ENCODE measurements at places on chromosomes 2 and 18.

- DNase-seq = no peak
Observed at GRCh38 chr2:241814393-241814642, 5.3 kb downstream of the NEU4 start.

DNA sequence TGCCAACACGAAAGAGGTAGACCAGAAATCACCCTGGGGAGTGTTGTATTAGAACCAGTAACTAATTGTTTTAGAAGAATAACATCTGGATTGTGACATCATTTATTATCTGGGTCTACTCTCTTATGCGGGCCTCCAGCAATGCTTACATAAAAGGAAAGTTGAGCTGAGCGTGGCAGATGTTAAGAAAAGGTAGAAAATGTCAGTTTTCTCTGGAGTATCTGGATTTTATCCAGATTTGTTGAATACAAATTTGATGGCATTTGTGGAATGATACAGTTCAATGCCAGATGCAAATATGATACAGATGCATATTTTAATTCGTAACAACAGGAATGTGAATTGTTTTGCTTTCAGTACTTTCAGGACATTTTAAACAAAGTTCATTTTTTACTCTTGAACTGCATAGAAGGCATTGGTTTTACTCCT is 90.3 kb downstream of the PRPF40A start:
- DNase-seq = no peak

- no peak for DNase-seq
Observed at GRCh38 chr2:44351676-44352075, 9.6 kb downstream of the PREPL start.

- no peak for DNase-seq
Observed at GRCh38 chr2:85524336-85524908, 14.5 kb upstream of the MAT2A start.

DNA sequence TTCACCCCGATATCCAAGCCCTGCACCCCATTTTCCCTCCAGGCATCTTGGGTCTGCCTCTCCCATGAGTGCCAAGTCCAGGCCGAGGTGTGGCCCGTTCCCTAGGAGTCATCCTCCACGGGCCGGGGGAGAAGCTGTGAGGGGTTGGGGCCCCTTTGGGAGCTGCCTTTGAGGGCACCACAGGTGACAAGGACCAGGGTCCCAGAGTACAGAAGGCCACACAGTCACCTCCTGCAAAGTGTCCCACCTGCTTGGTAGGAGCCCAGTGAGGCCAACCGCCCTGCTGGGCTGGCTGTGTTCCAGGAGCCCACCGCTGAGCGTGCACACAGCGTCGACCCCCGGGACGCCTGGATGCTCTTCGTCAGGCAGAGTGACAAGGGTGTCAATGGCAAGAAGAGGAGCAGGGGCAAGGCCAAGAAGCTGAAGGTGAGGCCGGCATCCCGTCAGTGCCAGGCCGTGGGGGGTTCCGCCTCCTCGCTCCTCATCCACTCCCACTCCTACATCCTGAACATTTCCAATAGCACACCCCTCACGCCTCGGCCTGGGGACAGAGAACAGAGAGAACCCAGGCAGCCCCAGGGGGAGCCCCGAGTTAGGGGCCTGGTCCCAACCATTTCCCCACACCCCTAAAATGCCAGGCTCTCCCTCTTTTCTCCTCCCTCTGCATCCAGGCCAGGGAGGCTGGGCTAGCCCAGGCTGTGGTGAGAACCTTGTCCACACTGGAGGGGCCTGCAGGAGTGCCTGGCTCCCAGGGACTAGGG is 2.7 kb downstream of the ERFE start:
- no peak for DNase-seq

DNA sequence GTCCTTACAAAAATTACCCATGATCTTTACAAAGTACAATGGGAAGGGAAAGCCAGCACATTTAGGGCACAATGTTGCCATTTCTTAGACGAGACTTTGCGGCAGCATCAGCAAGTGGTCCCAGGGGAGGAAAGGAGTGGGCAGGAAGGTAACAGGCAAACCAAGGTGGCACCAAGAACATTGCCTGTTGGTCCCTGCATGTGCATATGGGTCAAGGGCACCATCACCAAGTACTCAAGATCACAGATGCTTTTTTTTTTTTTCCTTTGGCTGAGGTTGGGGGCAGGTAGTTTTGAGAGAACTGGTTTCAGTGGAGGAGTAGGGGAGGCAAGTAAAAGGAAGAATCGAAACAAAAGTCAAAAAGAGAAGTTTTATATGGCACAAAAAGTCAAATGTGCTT is 752 bp upstream of the CYTIP start:
- no peak for DNase-seq

DNA sequence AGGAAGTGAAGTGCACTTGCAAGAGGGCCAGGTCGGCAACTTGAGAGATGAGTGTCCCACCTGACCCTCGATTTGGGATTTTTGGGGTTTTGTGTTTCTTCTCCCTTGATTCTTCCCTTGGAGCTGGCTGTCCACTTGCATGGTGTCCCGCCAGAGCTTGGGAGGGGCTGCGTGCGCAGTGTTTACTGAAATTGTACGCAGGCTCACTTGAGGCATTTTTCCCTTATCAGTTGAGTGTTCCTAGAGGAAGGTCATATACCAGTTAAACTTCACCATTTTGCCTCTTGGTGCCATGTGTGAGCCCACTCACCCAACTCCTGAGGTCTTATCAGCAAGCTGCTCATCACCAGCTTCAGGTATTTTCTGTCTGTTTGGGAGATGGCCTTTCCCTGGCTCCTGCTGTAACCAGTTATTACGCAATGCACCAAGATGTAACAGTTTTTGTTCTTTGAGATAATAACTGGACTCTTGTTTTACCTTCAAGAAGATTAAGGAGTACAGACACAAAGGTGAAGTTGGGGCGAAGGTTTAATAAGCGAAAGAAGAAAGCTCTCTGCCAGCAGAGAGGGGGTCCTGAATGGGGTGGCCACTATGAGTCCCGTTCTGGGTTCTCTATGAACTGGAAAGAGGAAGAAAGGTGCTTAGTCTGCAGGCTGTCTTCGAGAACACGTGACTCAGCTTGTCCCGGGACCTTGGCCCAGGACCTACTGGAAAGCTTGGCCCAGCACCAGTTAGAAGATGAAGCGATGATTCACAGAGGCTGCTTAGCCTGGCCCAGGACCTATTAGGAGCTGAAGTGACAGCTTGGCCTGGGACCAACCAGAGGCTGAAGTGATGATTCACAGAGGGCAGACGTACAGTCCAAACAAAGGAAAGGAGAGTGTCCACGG is 21.5 kb upstream of the TXNL4A start:
- DNase-seq = no peak

DNA sequence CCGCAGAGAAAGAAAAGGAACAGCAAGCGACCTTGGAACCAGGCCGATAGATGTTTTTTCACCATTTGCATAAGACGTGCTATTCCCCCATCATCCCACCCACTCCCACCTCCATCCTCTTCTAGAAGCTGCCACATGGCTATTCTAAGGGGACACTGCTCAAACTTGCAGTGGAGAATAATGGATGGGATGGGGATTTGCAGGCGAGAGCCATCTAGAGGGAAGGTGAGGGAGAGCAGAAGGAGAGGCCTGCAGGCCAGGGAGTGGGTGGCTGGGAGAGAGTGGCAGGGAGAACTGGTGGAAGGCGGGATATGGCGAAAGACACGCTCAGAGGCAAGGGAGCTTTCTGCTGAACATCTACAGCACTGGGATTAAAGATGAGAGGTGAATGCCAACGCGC is 84.9 kb downstream of the MAPK4 start:
- no peak for DNase-seq

GRCh38 chr2:191385416-191386160 is 140.4 kb downstream of the MYO1B start:
- no peak for DNase-seq

- DNase-seq = no peak
Observed at GRCh38 chr18:50126471-50126870, 68.5 kb downstream of the MYO5B start.

DNA sequence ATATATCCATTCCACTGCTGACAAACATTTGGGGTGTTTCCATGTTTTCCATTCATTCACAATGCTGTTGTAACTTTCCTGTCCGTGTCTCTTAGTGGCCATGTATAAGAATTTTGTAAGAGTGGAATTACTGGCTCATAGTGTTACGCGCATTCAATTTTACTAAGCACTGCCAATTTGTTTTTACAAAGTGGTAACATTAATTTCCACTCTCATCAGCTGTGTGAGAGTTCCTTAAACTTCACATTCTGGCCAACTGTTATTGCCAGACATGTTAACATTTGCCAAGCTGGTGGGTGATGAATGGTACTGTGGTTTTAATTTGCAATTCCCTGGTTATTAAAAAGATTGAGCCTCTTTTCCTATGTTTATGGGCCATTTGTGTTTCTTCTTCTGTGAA is 134.2 kb downstream of the DTNB start:
- DNase-seq = no peak

GRCh38 chr2:129055824-129056223 is 737.2 kb upstream of the HS6ST1 start:
- DNase-seq = no peak

- peak; percentile 62 for DNase-seq
Observed at GRCh38 chr2:30026091-30027055, 105.0 kb upstream of the ALK start.

- no peak for DNase-seq
Observed at GRCh38 chr2:176464886-176465564, 195.8 kb downstream of the MTX2 start.

DNA sequence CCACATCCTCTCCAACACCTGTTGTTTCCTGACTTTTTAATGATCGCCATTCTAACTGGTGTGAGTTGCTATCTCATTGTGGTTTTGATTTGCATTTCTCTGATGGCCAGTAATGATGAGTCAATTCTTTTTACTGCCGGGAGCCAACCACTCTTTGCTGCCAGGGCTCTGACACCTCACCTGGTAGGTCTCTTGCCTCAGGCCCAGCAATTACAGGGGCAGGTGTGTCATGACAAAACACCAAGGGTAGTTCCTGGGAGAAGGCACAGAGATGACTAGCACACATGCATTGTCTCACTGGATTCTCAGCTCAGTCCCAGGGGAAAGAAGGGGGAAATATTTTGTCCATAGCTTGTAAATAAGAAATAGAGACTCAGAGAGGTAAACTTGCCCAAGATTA is 122.3 kb downstream of the CHST9 start:
- no peak for DNase-seq

GRCh38 chr18:61891894-61892293 is 913 bp downstream of the RNF152 start:
- no peak for DNase-seq

DNA sequence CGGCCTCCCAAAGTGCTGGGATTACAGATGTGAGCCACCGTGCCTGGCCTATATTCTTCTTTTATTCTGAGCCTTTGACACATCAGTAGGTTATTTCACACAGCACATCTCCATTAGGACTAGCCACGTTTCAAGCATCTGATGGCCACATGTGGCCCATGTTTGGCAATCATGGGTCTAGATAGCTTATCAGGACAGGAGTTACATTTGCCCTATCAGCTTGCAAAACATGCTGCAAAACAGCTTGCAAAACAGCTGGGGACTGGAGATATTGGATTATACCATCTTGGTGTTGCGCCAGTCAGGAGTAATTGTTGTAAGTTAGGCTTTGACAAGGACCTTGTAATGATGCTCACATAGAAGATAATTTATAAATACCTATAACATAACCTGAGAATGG is 94.9 kb downstream of the GBX2 start:
- no peak for DNase-seq

DNA sequence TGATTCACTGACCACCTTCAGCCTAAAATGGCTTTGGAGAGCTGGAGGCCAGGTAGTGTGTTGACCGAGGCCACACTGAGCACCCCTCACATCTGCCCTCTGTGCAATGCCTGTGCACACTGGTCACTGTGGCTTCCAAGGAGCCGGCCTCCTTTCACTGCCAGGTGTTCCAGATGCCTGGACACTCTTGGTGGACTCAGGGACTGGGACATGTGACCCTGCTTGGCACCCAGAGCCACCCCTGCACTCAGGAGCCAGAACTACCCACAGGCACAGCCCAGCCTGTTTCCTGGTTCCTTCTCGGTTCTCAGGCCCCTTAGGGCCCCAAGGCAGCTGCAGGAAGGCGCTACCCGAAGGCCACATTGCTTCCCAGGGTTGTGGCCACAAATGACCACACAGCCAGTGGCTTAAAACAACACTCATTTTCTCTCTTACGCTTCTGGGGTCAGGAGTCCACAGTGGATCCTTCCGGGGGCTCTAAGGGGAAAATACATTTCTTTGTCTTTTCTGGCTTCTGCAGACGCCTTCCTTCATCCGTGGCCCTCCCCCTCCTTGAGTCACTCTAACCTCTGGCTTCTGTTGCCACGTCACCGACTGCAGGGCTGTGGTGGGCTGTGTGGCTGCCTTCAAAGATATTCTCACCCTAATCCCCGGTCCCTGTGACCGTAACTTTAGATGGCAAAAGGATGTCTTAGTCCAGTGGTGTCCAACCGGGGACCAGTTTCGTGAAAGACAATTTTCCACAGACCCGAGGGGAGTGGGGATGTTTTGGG is 78.6 kb downstream of the ASB1 start:
- DNase-seq = no peak

Data from GM13976 (cell line).